ENCODE measurements at places on chromosomes 5 and 9. TPM values are rescaled to one million over a fixed set of nuclear protein-coding genes. Genes with fewer than 3 reads are reported as not detected.
A peak's percentile ranks its signal among the peaks of the same experiment; 100 is the strongest.

Gene SLC45A2
- not detected for total RNA-seq

Gene TMEM252
- not detected for total RNA-seq

Gene PCDHGA7
- 1.6 TPM for total RNA-seq

Gene SAXO1
- not detected for total RNA-seq

Gene ZNF474
- not detected for total RNA-seq

DNA sequence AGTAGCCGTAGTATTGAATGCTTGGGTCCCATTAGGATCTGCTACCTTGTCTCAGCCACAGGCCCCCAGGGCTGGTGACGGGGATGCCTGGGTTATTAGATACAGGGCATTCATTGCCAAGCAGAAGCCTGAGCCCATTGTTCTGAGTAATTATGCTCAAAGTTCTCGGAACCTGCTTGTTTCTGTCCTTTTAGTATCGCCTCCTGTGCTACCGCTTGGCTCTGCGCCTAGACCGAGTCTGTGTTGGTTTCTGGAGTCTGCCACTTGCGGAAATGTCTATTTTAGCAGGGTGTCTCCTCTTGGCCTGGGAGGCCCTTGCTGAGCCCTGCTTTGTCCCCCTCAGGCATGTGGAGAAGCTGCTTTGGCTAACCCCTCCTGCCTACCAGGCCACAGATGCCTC, 506.1 kb downstream of the BNC2 start:
- no peaks in the 10 kb centered on the region for H3K36me3 ChIP-seq
- H3K4me3 ChIP-seq: no peak overlapping the region
- H3K4me1 ChIP-seq: no peaks in the 10 kb centered on the region
- DNase-seq: no peak
- H3K27ac ChIP-seq: no peak overlapping the region

GRCh38 chr5:153275695-153276094, 214.8 kb upstream of the GRIA1 start:
- H3K27ac ChIP-seq: no peak overlapping the region
- H3K36me3 ChIP-seq: no peaks in the 10 kb centered on the region
- H3K27me3 ChIP-seq: no peaks in the 10 kb centered on the region
- no peak for DNase-seq
- H3K4me3 ChIP-seq: no peak overlapping the region

DNA sequence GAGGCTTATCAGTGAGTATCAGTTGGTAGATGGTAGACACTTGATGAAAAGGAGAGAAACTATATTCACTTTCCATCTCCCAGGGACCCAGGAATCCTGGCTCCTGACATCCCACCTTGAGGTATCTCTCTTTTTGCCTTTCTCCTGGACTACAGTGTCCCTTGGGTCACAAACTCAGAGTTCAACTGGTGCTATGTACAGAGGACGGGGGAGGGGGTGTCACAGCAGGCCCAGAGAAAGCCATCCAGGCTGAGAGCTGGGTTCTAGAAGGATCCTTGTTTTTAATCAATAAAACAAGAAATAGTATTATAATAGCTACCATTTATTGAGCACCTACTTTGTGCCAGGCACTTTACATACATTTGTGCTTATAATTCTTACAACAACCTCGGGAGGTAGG, 10.3 kb downstream of the MYORG start:
- no peaks in the 10 kb centered on the region for H3K27me3 ChIP-seq
- no peaks in the 10 kb centered on the region for H3K36me3 ChIP-seq
- peaks cover 13% of the 10 kb centered on the region for H3K4me1 ChIP-seq
- H3K27ac ChIP-seq: no peak overlapping the region

GRCh38 chr5:179795049-179795862, 1.5 kb downstream of the LTC4S start:
- H3K27ac ChIP-seq: peak overlapping the region; percentile 91
- peaks cover 6% of the 10 kb centered on the region for H3K4me1 ChIP-seq
- no peaks in the 10 kb centered on the region for H3K27me3 ChIP-seq
- peak; percentile 40 for DNase-seq

DNA sequence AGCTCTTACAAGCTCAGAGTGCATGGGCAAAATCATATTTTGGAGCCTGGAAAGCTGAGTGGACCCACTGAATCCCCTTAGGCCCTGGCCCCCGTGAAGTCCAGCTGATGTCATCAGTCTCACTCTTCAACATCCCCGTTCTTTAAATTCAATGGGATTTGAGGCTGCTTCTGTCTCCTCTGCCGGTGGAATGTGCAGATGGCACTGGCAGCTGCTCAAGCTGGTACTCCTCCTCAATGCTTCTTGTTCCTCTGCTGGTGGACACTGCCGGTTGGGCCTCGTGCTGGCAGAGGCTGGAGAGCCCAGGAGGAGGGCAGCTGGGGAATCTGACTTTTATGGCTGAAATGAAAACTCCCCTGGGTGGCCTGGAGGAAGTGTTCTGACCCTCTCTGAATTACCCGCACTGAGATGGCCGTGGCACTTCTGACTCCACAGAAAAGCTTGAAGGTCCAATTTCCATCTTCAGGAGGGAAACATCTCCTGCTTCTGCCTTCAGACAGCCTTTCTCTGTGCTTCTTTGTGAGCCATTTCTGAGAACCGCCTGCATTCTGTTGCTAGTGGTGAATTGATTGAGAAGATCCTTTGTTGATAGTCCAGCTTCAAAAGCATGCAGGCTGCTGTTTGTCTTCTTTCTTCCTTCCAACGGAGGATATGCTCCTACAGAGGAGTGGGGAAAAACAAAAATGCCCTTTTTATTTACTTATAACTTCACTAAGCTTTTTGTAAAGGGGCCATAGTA, 298.9 kb downstream of the TMEM38B start:
- no peak overlapping the region for H3K4me3 ChIP-seq
- no peaks in the 10 kb centered on the region for H3K27me3 ChIP-seq
- no peak overlapping the region for H3K27ac ChIP-seq
- no peak for DNase-seq

GRCh38 chr9:123608104-123608503, 252.1 kb downstream of the CRB2 start:
- no peaks in the 10 kb centered on the region for H3K4me1 ChIP-seq
- H3K27ac ChIP-seq: no peak overlapping the region
- H3K27me3 ChIP-seq: no peaks in the 10 kb centered on the region
- DNase-seq: no peak

DNA sequence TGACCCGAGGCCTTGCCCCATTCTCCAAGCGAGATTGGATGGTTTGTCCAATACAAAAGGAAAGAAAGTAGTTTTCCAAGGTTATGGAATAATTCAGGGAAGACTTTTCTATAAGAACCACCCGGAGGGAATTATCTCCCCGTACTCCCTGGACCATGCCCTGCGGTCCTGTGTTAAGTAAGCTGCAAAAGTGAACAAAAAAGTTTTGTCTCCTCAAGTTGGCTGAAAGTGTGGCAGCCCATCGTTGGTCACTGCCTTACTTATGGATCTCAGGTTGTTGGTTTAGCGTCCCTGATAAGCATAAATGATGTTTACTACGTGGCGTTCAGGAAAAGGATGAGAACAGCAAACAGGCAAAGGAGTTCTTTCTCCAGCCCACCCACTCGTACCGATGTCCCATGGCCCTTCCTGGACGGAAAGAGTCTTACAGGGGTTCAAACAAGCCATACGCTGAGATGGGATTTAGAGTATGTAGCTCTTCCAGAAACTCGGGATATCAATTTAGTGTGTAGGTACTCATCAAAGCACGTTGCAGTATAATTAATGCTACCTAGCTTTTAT, 413 bp upstream of the AUH start:
- peaks cover 9% of the 10 kb centered on the region for H3K4me1 ChIP-seq
- H3K4me3 ChIP-seq: no peak overlapping the region
- peak overlapping the region; percentile 97 for H3K27ac ChIP-seq
- H3K27me3 ChIP-seq: no peaks in the 10 kb centered on the region
- peaks cover 4% of the 10 kb centered on the region for H3K36me3 ChIP-seq

All from pancreas (tissue), 10 donors.